ENCODE measurements at places on chromosomes 12 and 14. TPM values are rescaled to one million over a fixed set of nuclear protein-coding genes. Genes with fewer than 3 reads are reported as not detected.

DNA sequence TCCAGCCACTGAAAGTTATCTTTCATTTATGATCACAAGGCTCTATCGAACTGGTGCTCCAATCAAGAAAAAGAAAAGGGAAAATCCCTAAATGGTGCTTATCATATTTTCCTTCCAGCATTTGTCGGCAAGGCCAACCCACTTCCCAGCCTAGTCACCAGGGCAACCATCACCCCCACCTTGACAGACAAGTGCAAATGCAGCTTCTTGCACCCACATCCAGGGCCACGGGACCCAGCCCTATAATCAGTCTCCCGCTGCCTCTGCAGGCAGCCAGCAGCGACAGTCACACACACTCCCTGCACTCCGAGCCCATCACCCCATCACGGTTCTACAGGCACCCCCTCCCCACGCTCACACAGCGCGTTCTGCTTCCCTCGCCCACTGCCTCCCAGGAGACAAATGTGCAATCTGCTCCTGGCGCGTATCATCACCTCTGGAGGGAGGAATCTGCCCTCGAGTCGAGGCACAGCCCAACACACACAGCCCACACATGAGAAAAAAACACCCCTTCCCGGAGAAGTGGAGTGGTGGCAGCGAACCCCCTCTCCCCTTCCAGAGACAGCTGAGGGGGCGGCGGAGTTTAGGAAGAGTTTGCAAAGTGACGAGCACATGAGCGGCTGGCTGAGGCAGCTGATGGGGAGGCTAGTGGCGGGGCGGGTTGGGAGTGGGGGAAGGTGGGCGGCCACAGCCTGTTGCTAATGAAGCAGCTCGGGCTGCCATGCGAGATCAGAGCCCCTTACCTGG, 9.3 kb upstream of the PPP4R4 start:
- no peak for DNase-seq

Gene PRB2
- total RNA-seq = not detected

- DNase-seq = no peak
Observed at GRCh38 chr12:124573839-124574786, 6.7 kb upstream of the NCOR2 start.

Gene GXYLT1
- total RNA-seq = 17.6 TPM

Gene PMCH
- total RNA-seq = not detected

Gene POTEG
- total RNA-seq = not detected

- no peak for DNase-seq
Observed at GRCh38 chr14:23864861-23865260, 88.7 kb upstream of the DHRS4 start.

- DNase-seq = no peak
Observed at GRCh38 chr14:96752594-96752993, 44.6 kb upstream of the VRK1 start.
